Activated CD4-positive, alpha-beta T cell treated with anti-CD3 and anti-CD28 coated beads, Interleukin-2, amount 50 U/mL, for 1 hour (primary cell): ENCODE measurements at places on chromosomes 11 and 22.
A peak's percentile ranks its signal among the peaks of the same experiment; 100 is the strongest.

- DNase-seq, result no peak
Measured at GRCh38 chr11:108527382-108527781, 29.2 kb upstream of the POGLUT3 start.

DNA sequence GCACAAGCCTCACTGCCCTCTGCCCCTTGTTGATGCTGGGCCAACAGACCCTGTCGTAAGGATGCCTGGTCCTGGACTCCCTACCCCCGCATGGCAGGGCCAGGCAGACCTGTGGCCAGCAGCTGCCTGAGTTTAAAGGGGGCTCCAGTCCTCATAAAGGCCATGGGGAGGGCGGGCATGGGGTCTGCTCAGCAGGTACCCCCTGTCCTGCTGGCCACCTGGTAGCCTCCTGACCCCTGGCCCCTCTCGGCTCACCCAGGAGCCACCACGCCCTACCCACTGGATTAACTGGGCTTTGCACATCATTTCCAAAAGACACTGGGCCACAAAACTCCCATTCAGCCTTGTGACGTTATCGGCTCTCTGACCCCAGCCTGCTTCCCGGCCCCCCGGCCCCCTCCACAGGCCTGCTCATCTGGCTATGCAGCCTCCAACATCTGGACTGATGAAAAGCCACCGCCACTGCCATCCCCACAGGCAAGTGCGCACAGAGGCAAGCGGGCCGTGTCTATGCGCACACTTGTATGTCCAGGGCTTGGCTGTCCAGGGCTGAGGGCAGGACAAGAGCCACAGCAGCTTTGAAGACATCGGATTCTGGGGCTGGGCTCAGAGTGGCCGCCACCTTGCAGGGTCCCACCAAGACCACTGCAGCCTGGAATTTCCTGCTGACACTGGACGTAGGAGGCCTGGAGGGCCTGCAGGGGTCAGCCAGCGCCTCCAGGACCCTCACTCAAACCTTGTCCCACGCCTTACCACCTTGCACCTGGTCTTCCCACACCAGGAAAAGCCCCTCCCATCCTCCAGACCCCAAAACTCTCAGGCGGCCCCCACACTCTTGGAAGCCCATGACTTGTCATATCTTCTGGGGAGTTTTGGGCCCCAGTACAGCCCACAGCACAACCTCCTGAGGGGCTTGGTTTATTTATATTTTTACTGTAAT is 48.7 kb downstream of the IGF2 start:
- no peak for DNase-seq

DNA sequence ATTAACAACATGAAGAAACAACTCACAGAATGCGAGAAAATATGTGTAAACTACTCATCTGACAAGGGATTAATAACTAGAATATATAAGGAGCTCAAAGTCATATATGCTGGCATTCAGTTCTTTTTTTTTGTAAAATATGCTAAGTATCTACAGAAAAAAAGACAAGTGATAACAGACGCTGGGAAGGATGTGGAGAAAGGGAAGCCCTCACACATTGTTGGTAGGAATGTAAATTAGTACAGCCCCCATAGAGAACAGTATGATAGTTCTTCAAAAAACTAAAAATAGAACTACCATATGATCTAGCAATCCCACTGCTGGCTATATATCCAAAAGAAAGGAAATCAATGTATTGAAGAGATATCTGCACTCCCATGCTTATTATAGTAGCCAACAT is 13.8 kb downstream of the GAB2 start:
- no peak for DNase-seq

GRCh38 chr11:127791844-127792243 is 791.3 kb upstream of the KIRREL3 start:
- no peak for DNase-seq

DNA sequence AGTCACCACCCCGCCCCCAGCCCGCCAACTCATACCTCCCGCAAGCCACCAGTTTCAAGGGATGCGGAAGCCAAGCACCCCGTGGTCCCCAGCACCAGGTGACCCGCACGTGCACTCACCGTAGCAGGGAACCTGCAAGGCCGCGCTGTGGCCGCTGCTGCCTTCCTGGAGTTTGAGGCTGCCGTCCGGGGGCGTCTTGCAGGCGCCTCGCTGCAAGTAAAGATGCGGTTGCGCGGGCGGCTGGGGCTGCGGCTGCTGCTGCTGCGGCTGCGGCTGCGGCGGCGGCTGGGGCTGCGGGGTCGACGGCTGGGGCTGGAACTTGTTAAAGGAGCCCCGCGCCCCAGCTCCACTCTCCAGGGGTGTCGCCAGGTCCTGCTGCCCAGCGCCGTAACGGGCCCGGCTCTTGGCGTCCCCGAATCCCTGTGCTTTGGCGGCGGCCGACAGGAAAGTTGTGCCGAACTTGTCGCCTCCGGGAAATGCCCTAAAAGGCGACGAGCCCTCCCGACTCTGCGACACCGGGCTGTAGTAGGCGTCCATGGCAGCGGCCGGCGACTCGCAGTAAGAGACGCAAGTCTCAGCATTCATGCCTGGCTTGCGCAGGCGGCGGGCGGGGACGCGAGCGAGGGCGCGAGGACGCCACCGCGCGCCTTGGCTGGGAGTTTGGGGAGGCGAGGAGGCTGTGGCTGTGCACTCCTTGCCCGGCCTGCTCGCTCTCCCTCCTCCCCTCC is at the start of gene ALX4:
Gene ALX4, minus strand, starts transcription at position 662 of the 728 bp plus-strand sequence. Its CDS starts 77 bp downstream, at position 585.
- DNase-seq, result no peak

- no peak for DNase-seq
Measured at GRCh38 chr11:62602141-62603071, 741 bp upstream of the MTA2 start.

DNA sequence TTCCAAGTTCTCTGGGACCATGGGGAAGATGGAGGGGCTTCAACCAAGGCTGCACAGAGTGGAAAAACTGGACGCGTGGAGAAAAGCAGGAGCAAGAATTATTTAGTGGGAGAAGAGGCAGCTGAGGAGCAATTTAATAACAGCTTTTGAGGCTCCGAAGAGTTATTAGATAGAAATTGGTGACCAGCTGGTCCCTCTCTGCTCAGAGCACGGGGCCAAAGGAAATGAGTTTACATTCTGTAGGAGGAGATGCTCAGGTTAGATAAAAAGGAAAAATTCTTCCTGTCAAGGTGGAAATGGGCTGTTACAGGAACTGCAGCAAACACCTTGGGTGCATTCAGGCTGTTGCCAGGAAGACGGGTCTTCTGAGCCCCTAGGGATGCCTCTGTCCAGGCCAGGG is 47.0 kb upstream of the GALNT18 start:
- DNase-seq, result no peak

- DNase-seq, result no peak
Measured at GRCh38 chr11:134863294-134863693, 451.3 kb upstream of the B3GAT1 start.

DNA sequence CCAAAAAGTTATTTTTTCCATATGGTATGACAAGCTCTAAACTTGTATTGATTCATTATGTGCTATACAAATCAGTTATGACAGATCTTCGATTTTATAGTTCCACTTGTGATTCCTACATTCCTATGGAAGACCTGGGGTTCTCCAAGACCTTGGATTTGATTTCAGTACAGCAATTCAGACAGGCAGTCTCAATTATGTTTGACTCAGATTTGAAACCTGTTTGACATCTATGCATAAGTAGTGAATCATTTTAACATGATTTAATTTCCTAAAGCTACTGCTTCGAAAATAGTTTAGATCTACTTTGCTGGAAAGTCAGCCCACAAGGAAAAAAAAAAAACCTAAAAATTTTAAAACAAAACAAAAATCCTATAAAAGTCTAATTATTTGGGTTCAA is 820.4 kb downstream of the LUZP2 start:
- no peak for DNase-seq

DNA sequence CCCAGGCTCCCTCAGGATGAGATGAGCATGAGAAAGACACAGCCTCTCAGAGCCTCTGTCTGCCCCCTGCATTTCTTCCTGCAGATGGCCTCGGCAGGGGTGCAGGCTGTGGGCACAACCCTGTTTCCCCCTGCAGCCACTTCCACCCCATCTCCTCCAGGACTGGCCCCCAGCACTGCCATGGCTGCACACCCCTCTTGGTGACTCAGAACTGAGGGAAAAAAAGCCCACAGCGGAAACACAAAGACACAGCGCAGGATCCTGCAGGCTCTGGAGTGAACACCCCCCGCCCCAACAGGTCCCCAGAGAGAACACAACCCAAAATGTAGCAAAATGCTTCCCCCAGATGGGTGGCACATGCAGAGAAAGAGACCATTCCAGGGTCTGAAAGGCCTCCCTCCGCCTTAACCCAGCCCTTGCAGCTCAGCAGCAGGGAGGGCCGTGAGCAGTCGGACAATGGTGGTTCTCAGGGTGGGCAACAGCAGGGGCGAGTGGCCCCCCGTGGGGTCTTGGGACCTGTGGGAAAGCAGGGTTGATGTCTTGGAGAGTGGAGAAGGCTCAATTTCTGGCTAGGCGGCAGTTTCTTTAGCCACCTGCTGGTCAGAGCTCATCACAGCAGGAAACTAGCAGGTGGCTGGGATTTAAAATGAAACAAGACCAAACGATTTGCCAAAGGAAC is 8.0 kb downstream of the TUBGCP6 start:
- no peak for DNase-seq

GRCh38 chr22:41687901-41688364 is 734 bp downstream of the SNU13 start:
- no peak for DNase-seq

- no peak for DNase-seq
Measured at GRCh38 chr22:19846620-19847344, 7.9 kb downstream of the GNB1L start.

GRCh38 chr11:1344056-1344635 is 34.7 kb upstream of the TOLLIP start:
- DNase-seq, result no peak

DNA sequence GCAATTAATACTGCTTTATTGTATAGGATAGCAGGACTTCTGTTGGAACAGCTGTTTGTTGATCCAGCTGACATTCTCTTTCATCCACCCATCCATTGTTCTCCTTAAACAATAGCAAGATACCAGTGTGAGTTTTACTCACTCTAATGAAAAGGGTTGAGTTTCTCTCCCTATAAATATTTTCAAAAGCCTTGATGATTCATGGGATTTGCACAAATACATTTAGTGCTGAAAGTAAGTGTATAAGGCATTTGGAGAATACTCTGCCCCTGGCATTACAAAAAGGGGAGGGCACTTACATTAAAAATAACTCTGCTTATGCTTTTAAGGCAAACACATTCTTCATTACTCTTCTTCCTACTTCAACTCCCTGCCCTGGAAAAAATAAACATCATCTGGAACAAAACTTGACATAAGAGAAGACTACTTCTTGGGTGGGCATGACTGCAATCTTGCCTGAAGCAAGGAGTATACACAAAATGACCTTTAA is 634.9 kb downstream of the METTL15 start:
- DNase-seq, result no peak

DNA sequence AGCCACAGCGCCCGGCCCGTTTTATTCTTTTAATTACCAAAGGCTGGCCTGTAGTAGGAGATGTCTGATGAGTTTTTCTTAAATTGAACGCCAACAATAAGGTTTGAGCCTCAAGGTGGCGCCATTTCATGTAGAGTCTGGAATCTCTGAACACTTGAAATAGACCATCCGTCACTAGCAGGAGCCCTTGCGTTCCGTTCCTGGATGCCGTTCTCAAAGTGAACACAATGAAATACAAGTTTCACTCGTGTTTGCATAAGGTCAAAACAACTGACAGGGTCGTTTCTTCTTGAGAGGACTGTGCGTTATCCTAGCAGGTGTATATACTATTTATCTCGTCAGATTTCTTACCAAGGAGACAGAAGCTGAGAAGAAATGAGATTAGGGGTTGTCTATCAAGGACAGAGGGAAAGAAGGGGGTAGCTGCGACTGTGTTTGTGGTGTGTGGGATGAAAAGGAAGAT is 18.7 kb upstream of the SCGB1D1 start:
- DNase-seq, result peak; percentile 76

DNA sequence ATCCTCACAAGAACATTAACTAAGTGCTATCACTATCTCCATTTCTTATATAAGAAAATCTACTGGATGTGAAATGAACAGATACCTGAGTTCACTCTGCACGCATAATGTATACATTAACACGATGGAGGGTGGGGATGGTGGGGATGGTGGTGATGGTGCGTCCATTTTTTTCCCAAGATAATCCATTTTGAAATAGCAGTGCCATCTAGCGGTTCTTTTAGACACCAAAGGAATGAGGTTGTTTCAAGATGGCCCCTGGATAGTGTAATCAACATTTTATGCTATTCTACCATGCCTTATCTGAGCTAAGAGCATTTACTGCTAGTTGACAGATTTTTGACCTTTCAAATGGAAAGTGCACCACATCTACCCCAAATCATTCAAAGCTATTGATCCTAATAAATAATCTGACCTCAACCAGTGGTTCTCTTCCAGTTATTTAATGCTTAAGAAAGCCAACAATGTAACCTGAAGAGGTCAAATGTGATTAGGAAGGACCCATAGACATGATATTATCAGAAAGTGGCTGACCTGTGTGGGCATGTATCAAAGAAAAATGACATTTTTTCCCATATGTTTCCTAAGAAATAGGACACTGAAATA is 714.7 kb upstream of the TENM4 start:
- DNase-seq, result no peak

GRCh38 chr11:65489035-65489705 is 9.7 kb upstream of the MALAT1 start:
- no peak for DNase-seq

DNA sequence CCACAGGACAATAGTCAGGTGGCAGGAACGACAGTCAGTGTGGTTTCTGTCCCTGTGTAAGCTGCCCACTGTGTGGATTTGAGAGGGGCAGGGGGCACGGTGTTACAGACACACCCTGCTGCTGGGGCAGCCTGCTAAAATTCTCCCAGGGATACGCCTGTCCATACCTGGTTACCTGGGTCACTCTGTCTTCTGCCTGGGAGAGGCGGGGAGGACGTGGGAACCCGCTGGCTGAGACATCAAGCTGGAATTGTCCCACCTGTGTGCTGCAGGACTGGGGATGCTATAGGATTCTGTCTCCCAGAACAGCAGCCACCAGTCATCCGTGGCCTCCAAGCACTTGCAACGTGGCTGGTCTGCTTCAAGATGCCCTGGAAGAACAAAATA is 63.8 kb upstream of the LINC01488 start:
- DNase-seq, result no peak

- DNase-seq, result no peak
Measured at GRCh38 chr11:10592331-10592730, 23.9 kb upstream of the LYVE1 start.

DNA sequence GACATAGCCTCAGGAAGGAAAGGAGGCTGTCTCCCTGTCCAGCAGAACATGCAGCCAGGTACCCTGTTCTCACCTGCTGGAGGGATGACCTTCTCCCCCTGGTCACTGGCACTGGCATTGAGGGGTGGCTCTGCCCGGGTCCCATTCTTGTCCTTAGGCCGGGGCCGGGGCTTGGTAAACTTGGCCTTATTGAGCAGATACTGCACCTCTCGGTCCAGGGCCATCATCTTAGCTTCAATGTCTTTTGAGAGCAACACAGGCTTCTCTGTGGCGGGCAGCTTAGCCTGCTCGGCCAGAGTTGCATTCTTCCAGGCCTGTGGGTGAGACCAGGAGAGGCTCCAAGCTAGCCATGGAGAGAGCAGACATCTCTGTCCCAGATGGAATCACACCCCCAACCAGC is 10.5 kb downstream of the HYOU1 start:
- no peak for DNase-seq
